ENCODE measurements at places on chromosomes 5 and 9.
A peak's percentile ranks its signal among the peaks of the same experiment; 100 is the strongest.

DNA sequence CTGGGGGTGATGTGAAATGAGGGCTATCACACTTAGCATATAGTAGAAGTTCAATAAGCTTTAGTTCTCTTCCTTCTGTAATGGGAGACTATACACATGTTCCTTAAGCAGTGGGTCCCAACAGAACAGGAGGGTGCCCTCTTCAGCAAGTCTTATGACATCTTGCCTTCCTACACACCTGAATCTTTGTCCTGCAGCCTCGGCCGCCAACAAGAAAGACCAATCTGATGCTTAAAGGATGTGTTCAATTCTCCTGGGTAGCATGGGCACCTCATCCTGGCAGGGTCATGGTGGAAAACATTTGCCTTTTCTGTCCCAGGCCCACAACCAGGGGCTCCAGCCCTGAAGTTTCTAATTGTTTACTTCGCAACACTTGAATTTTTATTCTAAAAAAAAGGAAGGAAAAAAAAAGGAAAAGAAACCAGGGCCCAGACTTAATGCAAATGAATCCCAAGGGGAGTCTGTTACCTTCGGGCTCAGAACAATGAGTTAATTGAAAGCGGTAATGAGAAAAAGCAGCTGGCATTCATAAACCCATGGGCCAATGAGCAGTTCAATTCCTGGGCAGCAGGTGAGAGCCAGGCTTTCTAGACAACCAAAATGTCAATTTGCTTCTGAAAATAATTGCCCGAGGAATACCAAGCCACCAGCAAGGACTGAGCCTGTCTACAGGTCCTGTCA, 26.2 kb upstream of the SMAD5 start:
- DNase-seq: no peak

DNA sequence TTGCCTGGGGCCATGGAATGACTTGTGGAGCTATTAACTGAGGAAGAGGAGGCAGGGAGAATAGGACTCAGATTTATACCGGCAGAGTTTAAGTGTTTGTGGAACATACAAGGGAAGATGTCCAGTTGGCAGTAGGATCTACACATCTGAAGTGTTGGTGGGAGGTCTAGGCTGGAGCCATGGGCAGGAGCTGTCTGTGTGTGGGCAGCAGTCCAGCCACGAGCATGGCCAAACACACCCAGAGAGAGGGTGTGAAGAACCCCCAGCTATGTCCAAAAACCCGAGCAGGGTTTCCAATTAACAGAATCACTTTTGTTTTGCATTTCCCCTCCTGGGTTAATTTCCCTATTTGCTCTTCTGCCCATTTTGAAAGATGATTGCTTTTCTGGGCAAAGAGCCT, 393.7 kb downstream of the CDK5RAP2 start:
- DNase-seq: no peak

GRCh38 chr5:145903113-145903512, 30.3 kb upstream of the GRXCR2 start:
- DNase-seq: peak; percentile 16

- DNase-seq: no peak
Observed at GRCh38 chr5:82105457-82105856, 133.6 kb downstream of the ATG10 start.

DNA sequence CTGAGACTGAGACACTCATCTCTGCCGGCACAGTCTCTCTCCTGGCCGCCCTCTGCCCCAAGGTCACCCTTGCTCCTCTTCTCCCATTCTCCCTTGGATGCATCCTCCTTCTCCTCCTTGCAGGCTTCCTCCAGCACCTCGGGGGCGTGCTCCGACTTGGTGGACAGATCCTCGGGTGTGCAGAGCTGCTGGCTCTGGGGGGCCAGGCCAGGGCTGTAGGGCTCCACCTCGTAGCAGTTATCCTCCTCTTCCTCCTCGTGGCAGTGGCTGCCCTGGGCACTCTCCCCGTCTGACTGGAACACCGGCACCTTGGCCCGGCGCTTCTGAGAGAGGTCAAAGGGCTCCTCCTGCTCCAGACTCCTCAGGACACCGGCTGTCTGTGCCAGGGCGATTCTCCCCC, 63.3 kb downstream of the ZNF366 start:
- no peak for DNase-seq

DNA sequence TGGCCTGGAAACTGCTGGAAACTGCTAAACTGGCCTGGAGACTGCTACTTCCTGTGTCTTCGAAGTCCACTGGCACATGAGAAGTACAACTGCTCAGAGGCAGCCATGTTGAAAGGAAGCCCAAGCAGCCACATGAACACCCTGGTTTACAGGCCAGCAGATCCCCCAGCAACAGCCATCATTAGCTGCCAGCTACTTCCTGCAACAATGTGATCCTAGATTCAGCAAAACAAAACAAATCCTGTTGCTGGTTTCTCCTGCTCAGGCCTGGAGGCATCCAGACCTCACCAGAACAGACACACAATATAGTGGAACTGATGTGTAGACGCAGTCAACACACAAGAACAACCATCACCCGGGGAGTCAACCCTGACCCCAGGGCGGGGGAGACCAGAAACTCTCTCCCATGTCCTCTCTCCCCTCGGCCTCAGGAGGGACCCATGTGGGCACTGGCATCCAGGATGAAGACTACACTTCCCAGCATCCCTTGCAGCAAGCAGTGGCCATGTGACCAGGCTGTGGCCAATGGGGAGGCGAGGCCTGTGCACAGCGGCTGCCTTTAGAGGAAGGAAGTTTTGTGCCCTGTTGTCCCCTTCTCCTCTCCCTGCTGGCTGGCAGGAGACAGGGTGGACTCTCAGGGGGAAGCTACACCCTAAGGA, 9.2 kb upstream of the LCN15 start:
- no peak for DNase-seq

- no peak for DNase-seq
Observed at GRCh38 chr9:136181784-136182419, 23.0 kb downstream of the LHX3 start.

GRCh38 chr9:122086873-122087272, 6.2 kb downstream of the TTLL11 start:
- no peak for DNase-seq

- DNase-seq: no peak
Observed at GRCh38 chr9:88056876-88057275, 81.4 kb downstream of the SPATA31C2 start.

DNA sequence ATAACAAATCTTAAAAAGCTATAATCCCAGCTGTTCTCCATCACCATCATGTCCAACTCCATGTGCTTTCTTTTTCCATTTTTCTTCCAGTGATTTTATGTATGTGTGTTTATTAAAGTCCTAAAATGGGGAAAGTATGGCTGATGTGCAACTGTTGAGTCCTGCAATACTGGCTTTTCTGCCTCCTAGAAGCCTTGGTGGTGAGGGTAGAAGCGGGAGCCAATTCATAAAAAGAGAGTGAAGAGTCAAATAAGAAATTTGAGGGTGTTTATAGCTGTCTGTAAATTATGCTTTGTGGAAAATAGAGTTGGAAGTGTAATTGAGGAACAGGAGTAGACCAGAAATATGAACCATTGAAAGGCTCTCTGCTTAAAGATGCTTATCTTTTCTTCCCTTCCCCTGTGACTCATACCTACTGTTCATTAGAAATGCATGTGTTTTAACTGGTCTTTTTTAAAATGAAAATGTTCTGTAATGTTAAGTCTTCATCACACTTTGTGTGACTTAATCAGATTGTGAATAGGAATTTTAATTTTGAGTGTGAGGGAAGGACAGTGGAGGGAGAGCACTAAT, 80.1 kb downstream of the ZCCHC7 start:
- DNase-seq: peak; percentile 59

- DNase-seq: no peak
Observed at GRCh38 chr5:1347571-1347970, 2.7 kb upstream of the CLPTM1L start.

- no peak for DNase-seq
Observed at GRCh38 chr9:68462105-68462775, 78.4 kb downstream of the TMEM252 start.

All from HCEC 1CT (cell line).